ENCODE measurements at places on chromosomes 7 and 10. TPM values are rescaled to one million over a fixed set of nuclear protein-coding genes. Genes with fewer than 3 reads are reported as not detected.

The GPNMB gene
- total RNA-seq: 0.21 TPM

The OR6V1 gene
- not detected for total RNA-seq

The VCL gene
- total RNA-seq: 33.2 TPM

The JAZF1 gene
- total RNA-seq: 3.3 TPM

The EPO gene
- not detected for total RNA-seq

GRCh38 chr10:124025660-124026588 is 67.5 kb downstream of the CHST15 start:
- H3K36me3 ChIP-seq: no peaks in the 10 kb centered on the region
- peaks cover 2% of the 10 kb centered on the region for H3K27me3 ChIP-seq
- H3K4me1 ChIP-seq: peaks cover 11% of the 10 kb centered on the region
- no peak overlapping the region for H3K27ac ChIP-seq

DNA sequence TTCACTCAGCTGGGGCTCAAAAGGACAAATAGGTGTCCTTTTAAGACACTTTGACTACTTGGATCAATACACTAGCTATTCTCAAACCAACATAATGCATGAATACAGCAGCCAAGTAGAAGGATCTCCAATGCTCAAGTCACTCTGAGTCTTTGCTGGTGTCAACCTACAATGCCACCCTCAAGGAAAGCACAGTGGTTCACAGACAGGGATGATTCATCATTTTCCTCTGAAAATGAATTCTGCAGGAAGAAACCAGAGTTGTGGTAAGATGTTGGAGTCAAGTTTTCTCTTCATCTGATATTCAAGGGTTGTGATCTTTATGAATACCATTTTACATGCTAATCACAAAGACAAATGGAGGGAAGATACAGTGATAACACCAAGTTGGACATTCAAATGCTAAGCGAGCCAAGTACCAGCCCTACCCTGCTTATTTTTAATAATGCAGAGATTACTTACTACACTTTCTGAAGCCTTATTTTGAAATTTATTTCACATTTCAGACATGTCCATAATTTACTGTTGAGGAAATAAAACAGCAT is 143.1 kb upstream of the FGFR2 start:
- no peak for DNase-seq
- peaks cover 14% of the 10 kb centered on the region for H3K27me3 ChIP-seq
- no peak overlapping the region for H3K4me3 ChIP-seq
- no peak overlapping the region for H3K27ac ChIP-seq

DNA sequence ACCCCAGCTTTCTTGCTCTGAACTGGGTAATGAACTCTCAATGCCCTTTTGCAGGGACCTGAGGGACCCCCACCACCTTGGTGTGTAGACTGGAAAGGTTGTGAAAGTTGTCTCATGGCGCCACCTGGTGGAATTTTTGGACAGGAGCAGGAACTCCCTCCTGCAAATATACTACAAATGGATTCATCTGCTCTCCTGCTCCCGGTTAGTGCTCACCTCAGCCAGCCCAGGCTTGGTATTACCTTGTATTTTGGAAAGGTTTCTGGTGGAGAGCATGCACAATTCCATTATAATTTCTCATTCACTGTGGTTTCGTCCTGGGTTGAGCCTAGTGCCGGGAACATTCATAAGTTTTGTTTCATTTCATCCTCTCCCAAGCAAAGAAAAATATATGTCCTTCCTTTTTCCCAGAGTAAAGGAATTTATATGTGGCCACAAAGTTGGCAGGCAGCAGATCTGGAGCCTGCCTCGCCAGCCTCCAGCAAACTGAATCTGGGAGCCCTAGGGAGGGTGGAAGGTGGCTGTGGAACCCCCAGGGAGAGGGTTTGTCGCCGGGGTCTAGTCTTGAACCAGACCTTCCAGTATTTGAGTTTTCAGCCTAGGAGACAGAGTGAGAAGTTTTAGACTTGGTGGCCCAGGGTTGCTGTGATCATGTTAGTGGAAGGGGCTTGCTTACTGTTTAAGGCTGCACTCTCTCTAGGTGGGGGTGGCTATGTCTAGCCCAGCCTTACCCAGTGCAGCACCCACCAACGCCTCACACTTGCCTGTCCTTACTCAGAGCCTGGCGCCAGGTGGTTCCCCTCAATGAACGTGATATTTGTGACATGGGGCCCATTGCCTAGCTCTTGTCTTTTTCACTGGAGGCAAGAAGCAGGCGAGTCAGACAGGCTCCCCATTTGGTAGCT is 9.5 kb downstream of the FAM241B start:
- H3K36me3 ChIP-seq: no peaks in the 10 kb centered on the region
- no peaks in the 10 kb centered on the region for H3K4me1 ChIP-seq
- no peak overlapping the region for H3K27ac ChIP-seq
- peak; percentile 81 for DNase-seq
- no peak overlapping the region for H3K4me3 ChIP-seq
- peaks cover 4% of the 10 kb centered on the region for H3K27me3 ChIP-seq

DNA sequence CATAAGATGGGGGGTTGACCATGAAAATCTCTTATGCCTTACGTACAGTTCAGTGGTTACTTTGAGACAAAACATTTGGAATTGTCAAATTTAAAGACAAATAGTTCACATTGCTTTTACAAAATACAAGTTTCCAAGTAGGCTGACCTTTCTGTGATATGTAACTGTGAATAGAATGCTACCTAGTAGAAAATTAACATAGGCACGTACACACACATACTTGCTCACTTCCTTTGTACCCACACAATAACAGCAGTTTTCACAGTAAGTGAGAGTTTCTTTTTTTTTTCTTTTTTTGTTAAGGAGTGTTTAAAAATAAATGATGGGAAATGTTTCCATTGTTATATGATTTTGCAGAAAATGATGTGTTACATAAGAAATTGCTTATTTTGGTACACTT is 53.3 kb upstream of the SP8 start:
- no peak for DNase-seq
- H3K27ac ChIP-seq: no peak overlapping the region

GRCh38 chr7:77786741-77787140 is 11.5 kb downstream of the TMEM60 start:
- no peak overlapping the region for H3K4me3 ChIP-seq
- DNase-seq: no peak
- H3K4me1 ChIP-seq: no peaks in the 10 kb centered on the region
- peaks cover 43% of the 10 kb centered on the region for H3K36me3 ChIP-seq
- H3K27me3 ChIP-seq: no peaks in the 10 kb centered on the region
- H3K27ac ChIP-seq: no peak overlapping the region
